ENCODE measurements at places on chromosomes 1 and 21.
A peak's percentile ranks its signal among the peaks of the same experiment; 100 is the strongest.

GRCh38 chr21:35401476-35401875 is 352.4 kb upstream of the RUNX1 start:
- no peak for DNase-seq

- no peak for DNase-seq
Measured at GRCh38 chr21:46095083-46095719, 2.7 kb upstream of the COL6A2 start.

DNA sequence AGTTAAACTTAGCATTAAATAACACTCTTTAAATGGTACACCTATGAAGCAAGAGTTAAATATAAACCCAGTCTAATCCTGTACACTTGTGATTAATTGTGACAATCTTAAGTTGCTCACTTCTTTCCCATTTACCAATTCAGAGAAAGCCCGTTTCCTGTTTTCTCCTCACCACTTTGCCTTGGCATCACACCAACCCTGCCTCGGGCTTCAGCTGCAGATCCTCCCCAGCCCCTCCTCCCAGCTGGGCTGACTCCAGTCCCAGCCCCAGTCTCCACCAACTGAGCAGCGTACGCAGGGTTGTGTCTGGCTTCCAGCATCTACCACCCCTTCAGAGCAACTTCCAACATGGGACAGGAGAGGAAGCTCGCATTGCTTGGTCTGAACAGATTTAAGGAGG is 4.1 kb downstream of the PYCR2 start:
- DNase-seq, result peak; percentile 24

DNA sequence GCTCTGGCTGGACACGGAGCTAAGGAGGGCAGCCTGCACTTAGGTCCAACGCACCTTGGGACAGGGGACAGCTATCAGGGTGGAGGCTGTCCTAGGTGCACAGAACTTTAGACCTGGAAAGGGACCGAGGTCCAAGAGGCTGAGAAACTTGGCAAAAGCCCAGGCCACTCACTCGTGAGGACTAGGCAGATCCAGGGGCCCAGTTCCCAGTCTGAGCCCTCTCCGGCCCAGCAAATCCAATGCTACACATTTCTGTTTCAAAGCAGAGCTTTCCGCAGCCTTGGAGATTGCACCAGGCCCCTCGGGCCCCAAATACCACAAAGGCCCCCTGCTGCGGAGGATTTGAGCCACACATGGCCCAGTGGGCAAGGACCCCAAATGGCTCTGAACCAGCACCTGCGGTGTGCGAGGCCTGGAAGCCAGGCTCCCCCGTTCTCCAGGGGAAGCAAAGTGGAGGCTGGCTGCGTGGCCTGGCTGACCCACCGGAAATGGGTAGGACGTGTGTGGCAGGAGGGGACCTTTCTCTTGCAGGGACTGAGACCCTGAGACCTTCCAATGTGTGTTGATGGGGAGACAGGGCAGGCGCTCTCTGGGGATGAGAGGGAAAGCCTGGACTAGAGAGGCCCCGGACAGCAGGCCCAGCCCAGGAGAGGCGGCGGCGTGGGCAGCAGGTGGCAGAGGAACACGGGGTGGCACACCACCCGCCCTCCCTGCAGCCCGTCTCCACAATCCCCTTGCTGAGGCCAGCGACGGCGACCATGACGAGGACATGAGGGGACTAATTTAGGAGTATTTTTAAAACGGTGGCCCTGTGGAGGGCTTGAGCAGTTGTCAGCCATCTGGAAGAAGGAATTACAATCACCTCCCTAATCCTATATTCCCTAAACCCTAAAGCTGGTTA is 118.7 kb downstream of the CASZ1 start:
- no peak for DNase-seq

GRCh38 chr1:212582808-212583615 is 25.5 kb upstream of the ATF3 start:
- DNase-seq, result no peak

- no peak for DNase-seq
Measured at GRCh38 chr1:29838738-29839320, 602.5 kb downstream of the PTPRU start.

- DNase-seq, result no peak
Measured at GRCh38 chr1:77983997-77984355, 5.1 kb upstream of the FUBP1 start.

DNA sequence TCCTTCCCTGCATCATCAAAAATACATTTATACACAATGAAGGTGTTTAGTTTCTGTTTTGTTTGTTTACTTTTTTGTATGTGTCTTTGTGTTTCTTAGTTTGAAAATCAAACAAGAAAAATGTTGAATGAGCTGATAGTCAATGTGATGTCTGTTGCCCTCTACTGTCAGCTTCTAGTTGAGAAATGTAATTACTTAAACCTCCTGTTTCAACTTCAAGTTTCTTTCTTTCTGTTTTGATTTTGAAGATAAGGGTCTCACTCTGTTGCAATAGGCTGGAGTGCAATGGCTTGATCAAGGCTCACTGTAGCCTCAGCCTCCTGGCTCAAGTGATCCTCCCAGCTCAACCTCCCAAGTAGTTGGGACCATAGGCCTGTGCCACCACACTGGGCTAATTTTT is 37.5 kb downstream of the SPTA1 start:
- no peak for DNase-seq

DNA sequence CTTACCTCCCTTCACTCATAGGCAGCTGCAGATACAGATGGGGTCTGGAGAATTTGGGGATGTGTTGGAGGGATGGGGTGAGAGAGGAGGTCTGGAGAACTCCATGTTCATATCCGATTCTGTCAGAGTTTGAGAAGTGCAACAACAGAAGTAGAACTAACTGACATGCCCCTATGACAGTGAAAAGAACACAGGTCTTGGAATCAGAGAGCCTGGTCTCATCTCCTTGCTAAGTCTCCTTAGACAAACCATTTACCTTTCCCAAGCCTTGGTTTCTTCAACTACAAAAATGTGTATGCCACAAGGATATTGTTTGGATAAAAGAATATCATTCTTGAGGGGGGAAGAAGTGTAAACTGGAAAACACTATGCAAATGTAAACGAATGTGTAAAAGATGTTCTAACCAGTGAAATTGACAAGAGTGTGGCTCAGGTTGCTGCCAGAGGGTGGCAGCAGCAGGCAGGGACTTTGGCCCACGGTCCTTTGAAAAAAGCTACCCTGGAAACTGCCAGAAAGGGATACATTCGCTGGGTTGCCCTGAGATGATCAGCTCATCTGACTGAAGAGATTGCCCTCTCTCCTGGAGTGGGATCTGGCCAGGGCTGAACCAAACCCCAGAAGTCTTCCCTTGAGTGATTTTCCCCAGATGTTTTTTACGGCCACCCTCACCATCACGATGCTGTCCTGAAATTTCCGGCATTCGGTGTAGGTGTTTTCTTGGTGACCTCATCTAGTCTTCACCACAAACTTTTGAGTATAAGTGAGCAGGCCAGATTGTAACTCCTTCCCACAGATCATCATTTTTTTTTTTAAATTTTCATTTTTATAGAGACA is 17.0 kb upstream of the CD2 start:
- DNase-seq, result peak; percentile 41

DNA sequence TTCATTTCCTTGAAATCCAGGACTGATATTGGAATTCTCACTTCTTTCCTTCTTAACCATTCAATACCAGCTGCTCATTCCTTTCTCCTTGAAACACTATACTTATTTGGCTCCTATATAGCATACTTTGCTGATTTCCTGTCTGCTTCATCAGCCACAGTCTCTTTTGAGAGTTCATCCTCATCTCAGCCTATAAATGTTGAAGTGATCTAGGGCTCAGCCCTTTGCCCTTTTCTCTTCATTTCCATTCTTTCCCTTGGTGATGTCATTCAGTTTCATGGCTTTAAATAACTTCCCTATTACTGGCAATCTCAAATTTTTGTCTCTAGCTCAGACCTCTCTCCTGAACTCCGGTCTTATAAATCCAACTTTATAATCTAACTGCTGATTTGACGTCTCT is 24.1 kb upstream of the RABGAP1L start:
- DNase-seq, result no peak

GRCh38 chr21:29295066-29295650 is 3.6 kb upstream of the BACH1 start:
- no peak for DNase-seq

GRCh38 chr1:63368131-63368530 is 704 bp downstream of the ALG6 start:
- no peak for DNase-seq

GRCh38 chr1:235913311-235913710 is 46.6 kb upstream of the LYST start:
- DNase-seq, result no peak

GRCh38 chr1:232985882-232986526 is 35.6 kb downstream of the NTPCR start:
- DNase-seq, result no peak
